ENCODE measurements at places on chromosomes 5 and 9. TPM values are rescaled to one million over a fixed set of nuclear protein-coding genes. Genes with fewer than 3 reads are reported as not detected.
A peak's percentile ranks its signal among the peaks of the same experiment; 100 is the strongest.

GRCh38 chr5:151569132-151570046 lies 21.7 kb downstream of the FAT2 start:
- DNase-seq = no peak

DNA sequence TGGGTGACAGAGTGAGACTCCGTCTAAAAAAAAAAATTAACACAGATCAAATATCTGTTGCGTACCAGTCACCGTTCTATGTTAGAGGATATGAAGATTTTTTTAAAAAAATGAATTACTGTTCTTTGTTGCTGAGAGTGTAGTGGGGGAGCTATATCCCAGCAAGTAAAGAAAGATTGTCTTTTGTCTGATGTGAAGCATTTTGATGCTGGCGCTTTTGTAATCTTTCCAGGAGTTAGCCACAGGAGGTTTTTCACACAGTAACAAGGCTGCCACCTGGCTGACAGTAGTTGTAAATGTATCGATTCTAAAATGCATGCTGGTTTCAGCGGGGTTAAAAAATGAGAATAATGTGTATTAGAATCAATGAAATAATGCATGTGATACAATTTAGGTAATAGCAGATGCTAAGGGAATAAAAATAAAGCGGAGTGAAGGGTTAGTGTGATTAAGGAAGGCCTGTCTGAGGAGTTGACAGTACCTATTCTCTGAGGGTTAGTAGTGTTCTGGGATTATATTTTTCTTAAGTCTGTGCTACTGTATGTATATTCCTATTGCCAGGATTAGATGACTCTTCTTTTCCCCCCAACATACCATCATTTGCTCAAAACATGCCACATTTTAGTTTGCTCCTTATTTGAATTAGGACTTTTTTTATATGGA lies 3.4 kb downstream of the LMNB1 start:
- DNase-seq = peak; percentile 40

DNA sequence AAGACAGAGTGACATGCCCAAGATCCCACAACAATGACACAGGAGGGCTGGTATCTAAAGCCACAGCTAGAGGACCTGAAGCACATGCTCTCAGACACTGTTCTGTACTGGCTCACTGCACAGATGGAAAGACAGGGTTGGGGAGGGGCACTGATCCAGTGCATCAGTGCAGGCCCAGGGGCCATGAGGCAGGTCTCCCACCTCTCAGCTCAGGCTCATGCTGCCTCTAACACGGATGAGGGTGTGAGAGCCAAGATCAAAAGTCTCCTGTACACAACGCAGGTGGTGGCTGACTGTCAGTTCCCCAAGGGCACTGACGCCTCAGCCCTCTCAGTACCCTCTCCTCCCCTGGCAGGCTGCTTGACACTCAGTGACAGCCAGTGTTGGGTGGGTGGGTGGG lies 10.9 kb downstream of the RAPGEF1 start:
- DNase-seq = no peak

DNA sequence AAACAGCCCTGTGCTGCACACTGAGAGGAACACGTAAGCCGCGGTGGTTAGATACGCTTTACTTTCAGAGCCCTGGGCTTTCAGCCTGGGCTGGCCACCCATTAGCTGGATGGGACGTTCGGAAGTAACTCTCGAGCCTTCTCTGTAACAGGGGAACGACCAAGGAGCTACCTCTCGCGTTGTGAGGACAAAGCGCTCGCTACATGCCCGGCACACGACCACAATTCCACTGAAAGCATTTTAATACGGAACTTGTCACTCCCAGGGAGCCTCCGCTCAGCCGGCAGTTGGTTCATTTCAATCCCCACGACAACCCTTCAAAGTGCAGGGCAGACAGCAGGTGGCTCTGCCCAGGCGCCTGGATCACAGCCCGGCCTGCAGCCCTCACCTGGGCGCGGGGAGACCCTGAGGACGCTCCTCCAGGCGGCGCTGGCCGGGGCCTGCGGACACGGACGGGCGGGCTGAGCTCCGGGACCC lies 368 bp downstream of the SURF1 start:
- DNase-seq = no peak

- DNase-seq = no peak
Observed at GRCh38 chr9:36116593-36116992, 19.9 kb upstream of the GLIPR2 start.

The ARAP3 gene
- total RNA-seq = 10.1 TPM

The ICE1 gene
- 15.7 TPM for total RNA-seq
